Effector CD8-positive, alpha-beta T cell (primary cell): ENCODE measurements at places on chromosomes 16 and 17.

GRCh38 chr17:77319211-77320043, 178.7 kb downstream of the SEC14L1 start:
- peak; percentile 42 for DNase-seq

DNA sequence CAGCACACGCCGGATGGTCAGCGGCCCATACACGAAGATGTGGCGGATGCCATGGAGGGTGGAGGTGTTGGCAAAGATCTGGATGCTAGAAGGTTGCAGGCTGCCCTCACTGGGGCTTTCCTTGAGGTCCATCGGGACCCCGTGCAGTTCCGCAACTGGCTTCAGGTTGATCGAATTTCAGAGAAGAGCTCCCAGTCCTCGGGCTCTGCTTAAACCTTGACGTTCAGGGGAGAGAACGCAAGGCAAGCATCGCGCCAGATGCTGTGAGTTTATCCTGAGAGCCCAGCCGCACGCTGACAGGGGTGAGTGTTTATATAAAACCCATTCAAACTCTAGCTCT, 98.7 kb upstream of the CCL2 start:
- no peak for DNase-seq

DNA sequence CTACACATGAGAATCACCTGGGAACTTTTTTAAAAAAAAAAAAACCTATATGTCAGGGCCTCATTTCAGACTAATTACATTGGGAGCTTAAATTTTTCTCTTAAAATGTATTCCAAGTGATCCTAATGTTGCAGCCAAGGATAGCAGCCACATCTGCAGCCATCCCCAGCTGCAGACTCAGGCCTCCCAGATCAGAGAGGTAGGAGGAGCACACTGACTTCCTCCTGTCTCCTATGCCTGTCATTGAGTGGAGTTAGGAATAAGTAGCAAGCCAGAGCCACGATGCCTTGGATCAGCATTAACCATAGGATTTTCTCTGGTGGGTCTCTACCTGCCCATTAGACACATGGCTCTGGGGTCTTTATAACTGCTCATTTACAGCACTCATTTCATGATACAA, 463.5 kb downstream of the HS3ST4 start:
- DNase-seq: no peak

DNA sequence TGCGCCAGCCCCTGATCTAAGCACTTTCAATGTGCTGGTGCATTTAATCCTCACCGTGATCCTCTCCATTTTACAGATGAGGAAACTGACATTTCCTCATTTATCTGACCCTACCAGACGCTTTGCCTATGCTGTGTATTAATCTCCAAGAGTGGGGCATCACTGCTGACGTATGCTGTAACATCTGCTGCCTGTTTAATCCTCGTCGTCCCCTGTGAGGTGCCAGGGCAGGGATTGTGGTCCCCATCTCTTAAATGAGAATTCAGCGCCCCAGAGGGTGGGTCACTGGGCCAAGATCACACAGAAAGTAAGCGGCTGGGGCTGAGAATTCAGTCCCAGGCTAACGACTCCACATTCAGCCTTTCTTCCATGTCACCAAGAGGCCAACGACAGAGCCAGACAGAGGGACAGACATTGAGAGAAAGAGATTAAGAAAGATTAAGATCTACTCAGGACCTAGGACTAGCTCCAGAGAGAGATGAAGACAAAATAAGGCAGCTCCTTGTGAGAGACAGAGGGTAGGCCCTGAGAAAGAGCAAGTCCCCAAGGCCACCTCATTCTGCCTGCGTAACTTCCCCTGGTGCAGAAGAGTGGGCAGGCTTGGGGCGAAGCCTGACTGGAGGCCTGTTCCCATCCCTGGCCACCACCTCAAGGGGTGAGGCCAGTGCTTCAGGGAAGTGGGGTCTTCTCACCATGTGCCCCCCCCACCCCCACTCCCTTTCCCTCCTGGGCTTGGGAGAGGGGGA, 13.5 kb downstream of the CACNA1G start:
- DNase-seq: no peak

GRCh38 chr16:87486713-87487247, 6.0 kb downstream of the ZCCHC14 start:
- no peak for DNase-seq

DNA sequence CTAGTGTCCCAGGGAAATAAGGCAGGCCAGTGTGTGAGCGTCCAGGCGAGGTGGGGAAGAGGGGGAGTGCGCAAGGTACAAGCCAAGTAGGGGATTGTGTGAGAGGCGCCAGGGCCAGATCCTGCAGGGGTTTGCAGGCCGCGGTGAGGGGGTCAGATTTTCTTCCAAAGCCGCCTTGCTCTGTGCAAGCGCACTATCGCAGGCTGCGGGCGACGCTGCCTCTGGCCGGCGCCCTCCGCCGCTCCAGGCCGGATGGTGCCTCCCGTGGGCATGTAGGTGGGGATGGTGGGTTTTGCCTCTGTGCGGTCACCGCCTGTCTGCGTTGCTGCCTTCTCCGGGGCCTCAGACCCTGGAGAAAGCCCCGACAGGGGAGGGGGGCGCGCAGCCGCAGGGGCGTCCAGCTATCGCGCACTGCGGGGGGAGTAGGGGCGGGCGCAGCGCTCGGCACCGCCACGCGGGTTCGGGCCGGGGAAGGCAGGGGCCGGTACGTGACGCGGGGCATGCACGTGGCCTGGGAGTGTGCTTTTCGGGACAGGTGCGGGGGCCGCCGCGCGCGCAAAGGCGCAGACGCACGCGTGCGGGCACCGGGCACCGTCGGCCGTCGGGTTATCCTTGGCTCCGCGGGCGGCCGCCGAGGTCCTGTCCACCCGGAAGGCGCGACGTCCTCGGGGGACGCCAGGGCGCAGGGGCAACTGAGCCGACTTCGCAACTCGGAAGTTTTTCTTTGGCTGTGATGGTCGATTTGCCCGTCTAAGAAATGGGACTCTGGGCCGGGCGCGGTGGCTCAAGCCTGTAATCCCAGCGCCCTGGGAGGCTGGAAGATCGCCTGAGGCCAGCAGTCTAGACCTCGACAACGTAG, 1.1 kb upstream of the HAPSTR1 start:
- peak; percentile 43 for DNase-seq

DNA sequence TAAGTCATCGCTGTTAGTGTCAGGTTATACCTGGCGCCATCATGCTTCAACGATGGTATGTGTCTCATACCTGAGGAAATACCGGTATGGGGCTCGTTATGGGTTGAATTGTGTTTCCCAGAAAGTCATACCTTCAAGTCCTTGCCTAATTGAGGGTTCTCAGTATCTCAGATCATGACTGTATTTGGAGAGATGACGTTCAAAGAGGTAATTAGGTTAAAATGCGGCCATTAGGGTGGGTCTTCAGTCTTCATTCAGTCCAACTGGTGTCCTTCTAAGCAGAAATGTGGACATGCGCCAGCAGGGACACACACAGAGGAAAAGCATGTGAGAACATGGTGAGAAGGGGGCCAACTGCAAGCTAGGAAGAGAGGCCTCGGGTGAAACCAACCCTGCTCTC, 37.5 kb upstream of the XYLT1 start:
- no peak for DNase-seq

DNA sequence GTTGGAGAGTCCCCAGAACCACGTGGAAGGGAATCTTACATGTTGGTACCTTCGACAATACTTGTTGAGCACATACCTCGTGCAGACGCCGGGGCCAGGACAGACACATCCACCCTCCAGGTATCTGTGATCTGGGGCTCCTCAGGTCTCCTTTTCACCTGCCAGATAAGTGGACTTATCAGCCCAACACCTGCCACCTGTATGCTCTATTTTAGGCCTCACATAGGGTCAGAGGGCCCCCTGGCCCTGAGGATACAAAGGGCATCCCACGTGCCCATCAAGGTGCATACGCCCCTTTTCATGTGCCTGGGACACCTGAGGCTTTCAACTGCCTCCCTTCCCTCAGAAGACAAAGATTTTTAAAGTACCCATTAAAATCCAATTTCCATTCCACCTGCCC, 212.7 kb downstream of the MRTFB start:
- no peak for DNase-seq

GRCh38 chr17:31915456-31916100, 14.1 kb upstream of the UTP6 start:
- no peak for DNase-seq

DNA sequence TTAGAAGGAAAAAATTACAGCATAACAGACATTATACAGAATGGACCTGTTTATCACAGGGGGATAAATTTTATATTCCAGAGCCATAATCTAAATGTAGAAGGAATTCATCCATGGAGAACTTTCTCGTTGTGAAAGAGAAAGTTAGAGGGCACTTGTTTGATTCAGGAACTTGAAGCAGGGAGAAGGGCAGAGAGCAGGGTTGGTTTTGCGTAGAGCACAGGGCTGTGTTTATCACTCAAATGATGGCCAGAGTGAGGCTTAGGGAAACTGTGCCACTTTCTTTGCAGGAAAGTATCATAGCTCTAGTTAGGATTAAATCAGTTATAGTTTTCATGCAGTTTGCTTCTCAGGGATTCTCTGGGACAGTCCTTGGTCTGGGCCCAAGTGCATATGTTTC, 29.1 kb upstream of the MED13 start:
- DNase-seq: no peak

DNA sequence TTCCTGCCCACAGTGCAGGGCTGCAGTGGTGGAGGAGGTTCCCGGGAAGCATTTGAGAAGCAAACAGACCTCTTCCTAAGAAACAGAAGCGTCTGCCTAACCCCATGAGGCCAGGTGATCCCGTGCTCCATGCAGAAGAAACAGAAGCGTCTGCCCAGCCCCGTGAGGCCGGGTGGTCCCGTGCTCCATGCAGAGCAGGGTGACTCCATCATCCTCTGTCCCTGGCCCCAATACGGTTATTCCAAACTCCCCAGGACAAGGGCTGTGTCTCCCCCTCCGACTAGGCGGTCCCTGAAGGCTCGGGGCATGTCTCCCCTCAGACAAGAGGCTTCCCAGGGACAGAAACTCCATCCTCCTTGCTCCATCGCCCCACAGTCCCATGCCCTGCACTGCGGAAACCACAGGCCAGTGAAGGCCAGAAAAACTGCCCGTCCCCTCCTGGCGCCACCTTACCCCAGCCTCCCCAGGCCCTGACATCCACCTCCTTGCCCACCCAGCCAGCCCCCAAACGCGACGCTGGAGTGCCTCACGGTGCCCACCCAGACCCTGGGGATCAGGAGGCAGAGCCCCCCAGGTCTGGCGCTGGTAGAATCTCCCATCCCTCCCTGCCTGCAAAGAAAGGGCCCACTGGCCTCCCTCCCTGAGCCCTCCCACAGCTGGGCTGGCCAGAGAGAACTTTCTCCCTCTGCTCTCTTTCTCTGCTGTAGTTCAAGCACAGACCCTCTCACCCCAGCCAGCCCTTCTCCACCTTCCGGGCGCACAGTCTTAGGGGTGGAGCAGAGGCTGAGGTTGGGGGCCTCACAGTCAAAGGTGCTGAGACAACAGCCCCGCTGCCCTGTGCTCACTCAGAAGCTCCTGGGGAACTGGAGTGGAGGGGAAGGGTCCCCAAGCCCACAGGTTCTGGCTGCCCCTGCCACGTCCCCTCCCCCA, 30.6 kb upstream of the KRT17 start:
- DNase-seq: no peak

GRCh38 chr17:12993631-12994030, 24.2 kb downstream of the ELAC2 start:
- DNase-seq: no peak

DNA sequence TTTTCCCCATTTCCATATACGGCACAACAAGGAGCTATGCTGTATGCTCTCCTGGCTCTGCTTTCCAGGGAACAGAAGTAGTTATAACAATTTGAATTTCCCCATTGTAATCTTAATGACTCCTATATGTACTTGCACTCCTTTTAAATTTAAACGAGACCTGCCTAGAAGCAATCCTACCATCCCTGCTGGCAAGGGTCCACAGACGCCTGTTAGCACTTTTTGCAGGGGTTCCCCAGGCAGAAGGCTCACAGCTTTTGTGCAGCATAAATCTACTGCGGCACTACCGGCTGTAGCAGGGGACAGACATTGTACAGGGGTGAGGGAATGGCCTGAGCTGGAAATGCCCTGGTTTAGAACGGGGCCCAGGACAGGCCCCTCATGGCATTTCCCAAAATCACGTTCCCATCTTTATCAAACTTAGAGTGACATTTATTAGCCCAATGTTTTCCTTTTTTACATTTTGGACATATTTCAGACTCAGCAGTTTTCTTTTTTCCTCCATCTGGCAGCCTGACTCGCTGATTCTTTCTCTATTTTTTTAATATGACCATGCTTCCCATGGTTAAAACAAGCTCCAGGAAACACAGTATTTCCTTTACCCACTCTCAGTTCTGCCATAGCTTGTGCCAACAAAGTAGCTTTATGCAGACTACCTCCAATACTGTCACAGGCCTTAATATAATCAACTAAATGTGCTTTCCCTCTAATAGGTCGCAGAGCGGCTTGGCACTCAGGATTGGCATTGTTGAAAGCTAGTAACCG, 35.4 kb upstream of the USP22 start:
- no peak for DNase-seq

- DNase-seq: no peak
Measured at GRCh38 chr16:74480150-74481029, 59.1 kb upstream of the CLEC18B start.

DNA sequence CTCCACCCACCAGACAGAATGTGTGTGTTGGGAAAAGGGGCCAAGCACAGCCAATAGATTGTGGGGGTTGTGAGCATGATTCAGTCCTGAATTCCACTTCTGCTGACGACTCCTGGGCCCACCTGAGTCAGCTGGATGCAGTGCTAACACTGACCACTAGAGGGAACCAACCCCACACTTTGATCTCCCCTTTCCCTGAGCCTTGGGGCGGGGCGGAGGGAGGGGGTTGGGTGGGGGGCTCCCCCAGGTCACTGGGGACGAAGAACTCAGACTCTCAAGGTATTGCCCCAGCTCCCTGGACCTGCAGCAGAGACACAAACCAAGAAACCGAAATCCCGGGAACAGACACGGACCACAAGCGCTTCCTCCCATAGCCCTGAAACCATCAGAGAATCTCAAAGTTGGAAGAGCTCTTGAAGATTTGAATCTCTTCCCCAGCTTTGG, 621 bp upstream of the CSHL1 start:
- DNase-seq: peak; percentile 57

DNA sequence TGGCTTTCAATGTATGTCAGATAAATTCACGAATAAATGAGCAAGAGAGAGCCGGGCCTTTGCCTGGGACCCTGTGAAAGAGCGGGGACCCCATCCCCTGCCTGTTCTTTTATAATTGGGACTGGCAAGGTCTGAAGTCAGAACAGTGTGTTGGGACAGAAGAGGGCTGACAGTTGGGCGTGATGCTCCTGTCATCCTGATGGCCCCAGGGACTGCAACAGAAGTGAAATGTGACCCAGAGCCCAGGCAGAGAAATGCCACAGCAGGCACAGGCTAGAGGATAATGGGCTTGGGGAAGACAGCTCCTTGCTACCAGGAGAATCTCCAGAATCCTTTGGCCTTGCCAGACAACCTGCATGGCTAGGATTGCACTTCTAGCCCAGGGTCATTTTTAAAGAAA, 37.9 kb downstream of the GSG1L start:
- no peak for DNase-seq

GRCh38 chr16:8083560-8083959, 506.8 kb downstream of the TMEM114 start:
- DNase-seq: no peak

- no peak for DNase-seq
Measured at GRCh38 chr17:52128721-52129120, 29.8 kb downstream of the CA10 start.

- DNase-seq: no peak
Measured at GRCh38 chr16:31016018-31016417, 5.6 kb upstream of the STX1B start.

- DNase-seq: no peak
Measured at GRCh38 chr16:85291302-85292148, 179.3 kb upstream of the CIBAR2 start.
